ENCODE measurements at places on chromosomes 3 and 15.
A peak's percentile ranks its signal among the peaks of the same experiment; 100 is the strongest.

GRCh38 chr3:183349421-183350157 lies 78.8 kb downstream of the MCF2L2 start:
- DNase-seq = no peak

DNA sequence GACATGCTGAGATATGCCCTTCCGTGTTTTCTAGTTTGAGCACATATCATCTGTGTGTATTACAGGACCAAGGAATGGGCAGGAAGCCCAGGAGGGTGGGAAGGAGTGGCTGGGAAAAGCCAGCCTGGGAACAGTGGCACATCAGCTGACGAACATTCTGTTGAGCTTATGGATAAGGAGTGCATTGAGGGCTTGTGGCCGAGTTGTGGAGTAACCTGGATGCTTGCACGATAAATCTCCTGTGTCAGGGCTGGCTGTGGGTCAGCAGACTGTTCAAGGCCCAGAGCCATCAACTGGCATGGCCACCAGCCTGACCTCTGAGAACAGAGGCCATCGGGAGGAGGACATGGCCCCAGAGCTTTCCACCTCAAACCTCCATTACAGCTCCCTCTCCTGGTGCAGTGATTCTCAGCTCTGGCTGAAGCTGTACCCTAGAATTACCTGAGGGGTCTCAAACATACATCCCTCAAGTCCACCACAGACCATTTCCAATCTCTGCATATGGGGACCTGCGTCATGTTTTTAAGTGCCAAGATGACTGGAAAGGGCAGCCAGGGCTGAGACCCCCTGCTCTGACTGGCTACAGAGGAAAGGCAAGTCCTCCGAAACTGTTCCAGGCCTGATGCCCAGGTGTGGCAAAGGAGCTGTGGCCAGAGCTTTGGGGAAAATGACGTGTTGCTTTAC lies 4.8 kb upstream of the VILL start:
- no peak for DNase-seq

GRCh38 chr3:104911376-104911775 lies 455.3 kb upstream of the ALCAM start:
- no peak for DNase-seq

- DNase-seq = peak; percentile 72
Measured at GRCh38 chr3:152258448-152259393, 10.0 kb upstream of the MBNL1 start.

- DNase-seq = peak; percentile 55
Measured at GRCh38 chr15:80934761-80935221, 54.8 kb downstream of the MESD start.

- DNase-seq = peak; percentile 44
Measured at GRCh38 chr3:41711651-41712050, 250.3 kb downstream of the ULK4 start.

- no peak for DNase-seq
Measured at GRCh38 chr3:68360492-68360891, 571.9 kb downstream of the TAFA4 start.

- no peak for DNase-seq
Measured at GRCh38 chr3:65713016-65713415, 325.7 kb downstream of the MAGI1 start.

- DNase-seq = no peak
Measured at GRCh38 chr15:93835344-93835743, 396.0 kb upstream of the MCTP2 start.

DNA sequence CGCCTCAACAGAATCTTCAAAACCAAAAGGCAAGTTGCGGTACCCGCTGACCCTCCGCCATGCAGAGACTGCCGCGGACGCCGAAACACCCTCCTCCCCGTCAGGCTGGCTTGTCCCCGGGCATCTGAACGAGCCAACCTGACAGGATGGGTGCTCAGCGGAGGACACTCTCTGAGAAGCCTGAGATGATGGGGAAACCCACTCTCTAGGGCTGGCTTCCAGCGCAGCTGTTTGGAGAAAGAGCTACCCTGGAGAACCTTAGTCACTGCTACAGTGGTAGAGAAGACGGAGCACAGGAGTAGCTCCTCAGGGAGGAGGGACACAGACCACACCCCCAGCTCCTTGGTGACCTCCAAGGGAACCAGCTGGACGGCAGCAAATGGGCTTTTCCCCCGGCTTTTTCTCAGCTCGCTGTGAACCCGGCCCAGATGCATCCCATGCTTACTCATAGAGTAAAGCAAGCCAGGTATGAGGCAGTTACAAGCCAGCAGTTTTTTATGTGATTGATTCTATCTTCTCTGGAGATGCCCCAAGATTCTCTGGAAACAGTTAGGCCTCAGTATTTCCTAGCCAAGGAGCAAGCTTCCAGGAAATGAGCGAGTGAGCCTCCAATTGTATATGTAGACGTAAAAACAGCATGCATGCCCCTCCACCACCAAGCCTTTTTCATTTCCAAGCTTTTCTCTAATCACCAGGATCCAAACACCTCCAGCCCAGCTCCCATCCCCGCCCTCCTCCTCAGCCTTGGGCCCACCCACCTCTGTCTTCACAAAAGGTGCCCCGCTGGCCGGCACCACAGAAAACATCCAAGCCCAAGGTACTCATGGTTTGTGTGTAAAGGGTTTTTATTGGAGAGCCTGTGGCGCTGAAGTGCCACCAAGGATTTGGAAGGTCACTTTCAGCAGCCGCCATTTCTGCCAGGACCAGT lies 38.7 kb downstream of the FAM174B start:
- no peak for DNase-seq

DNA sequence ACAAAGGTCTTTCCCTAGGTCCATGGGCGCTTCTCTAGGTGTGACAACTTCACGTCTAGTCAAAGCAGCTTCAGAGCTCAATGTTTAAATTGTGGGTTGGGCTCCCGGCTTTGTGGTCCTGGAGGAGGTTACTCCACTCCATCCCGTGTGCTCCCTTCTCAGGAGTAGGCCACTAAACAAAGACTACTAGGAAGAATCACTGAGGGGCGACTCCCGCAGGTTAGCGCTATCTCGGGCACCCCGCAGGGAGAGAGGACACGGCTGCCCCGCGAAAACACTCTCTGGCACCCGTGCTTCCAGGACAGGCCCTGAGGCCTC lies 500 bp downstream of the PARP6 start:
- DNase-seq = no peak

- no peak for DNase-seq
Measured at GRCh38 chr3:115236496-115236895, 89.4 kb upstream of the ZBTB20 start.

GRCh38 chr3:152254041-152254440 lies 14.7 kb upstream of the MBNL1 start:
- no peak for DNase-seq

DNA sequence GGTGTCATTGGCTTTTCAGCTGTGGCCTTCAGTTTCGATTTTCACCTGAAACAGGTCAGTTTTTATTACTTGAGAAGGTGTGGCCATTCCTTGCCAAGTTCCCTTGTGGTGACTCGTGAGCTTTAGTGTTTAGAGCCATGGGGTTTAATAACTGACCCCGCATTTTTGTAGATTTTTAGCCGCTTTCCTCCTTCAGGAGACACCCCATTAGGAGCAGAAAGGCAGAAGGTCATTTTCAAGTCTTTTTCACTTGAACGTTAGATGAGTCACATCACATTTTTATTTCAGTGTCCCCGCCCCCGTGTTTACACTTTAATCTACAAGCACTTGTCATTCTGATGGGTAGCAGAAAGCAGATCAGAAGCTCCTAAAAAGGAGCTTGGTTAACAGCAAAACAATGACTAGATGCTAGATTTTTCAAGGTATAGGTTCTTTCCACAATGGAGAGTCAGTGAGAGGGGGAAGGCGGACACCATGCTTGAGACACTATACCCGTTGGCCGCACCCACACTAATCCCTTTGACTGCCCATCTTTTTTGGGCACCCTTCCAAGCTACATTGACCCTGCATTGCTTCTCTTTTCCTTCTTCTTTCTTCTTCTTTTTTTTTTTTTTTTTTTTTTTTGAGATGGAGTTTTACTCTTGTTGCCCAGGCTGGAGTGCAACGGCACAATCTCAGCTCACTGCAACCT lies 132.7 kb downstream of the GHSR start:
- peak; percentile 13 for DNase-seq

- no peak for DNase-seq
Measured at GRCh38 chr3:186979852-186980251, 49.5 kb downstream of the ST6GAL1 start.

GRCh38 chr3:26422415-26422814 lies 200.2 kb upstream of the LRRC3B start:
- DNase-seq = no peak

GRCh38 chr3:13451301-13451673 lies 28.8 kb upstream of the HDAC11 start:
- DNase-seq = no peak

GRCh38 chr3:73204841-73205240 lies 143.4 kb downstream of the EBLN2 start:
- DNase-seq = no peak

GRCh38 chr15:32718821-32719716 lies 1.3 kb downstream of the GREM1 start:
- DNase-seq = no peak

- DNase-seq = no peak
Measured at GRCh38 chr3:101268141-101268540, 52.2 kb downstream of the IMPG2 start.

DNA sequence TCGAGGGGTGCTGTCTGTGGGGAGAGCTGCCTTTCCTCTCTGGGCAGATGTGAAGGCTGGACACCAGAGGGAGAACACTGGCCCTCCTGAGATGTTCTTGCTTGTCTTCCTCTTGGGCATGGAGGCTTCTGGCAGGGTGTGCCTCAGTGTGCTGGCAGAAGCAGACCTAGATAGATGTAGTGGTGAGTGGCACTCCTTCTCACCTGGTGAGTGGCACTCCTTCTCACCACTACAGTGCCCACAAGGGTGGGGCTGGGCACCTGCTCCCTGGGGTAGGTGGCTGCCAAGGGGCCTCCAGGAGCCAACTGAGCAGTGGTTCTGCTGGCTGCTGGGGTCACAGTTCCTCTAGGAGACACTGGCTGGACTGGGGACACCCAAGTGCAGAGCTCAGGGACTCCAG lies 18.7 kb downstream of the ACVR2B start:
- no peak for DNase-seq

DNA sequence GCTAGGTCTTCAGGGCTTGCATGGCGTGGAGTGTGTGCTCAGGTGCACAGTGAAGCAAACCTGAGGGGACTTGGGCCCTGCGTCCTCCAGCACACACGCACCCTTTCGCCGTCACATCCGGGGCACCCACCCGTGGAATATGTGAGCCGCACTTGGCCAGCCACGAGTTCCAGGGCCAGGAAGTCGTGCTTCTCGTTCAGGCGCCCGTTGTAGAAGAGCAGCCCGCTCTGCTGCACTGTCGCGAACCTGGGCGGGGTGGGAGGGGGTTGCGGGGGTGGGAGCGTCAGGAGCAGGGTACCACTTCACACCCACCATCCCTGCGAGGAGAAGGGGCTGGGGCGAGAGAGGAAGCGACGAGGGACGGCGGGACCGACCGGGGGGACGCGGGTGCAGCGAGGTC lies 7.1 kb downstream of the CELSR3 start:
- no peak for DNase-seq

DNA sequence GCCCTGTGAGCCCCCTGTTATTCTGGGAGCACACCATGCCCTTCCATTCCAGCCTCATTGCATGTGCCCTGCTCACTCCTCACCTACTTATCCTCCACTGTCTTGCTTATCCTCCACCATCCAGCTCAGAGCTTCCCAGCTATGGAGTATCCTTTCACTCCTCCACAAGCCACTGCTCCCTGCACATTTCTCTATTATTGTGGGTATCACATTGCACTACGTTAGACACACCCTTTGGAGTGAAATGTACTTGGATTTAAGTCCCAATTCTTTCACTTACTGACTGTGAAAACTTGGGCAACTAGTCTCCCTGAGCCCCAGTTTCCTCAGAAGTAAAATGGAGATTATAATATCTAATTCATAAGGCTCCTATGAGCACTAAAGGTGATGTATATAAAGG lies 4.3 kb downstream of the MASP1 start:
- no peak for DNase-seq

All from pulmonary artery endothelial cell (primary cell).